NCI-H2227 treated with DMSO at 0.1 percent for 48 hours (cell line): ENCODE measurements at places on chromosomes 4 and X.

GRCh38 chr4:80335554-80336358, at the start of gene CFAP299:
Gene CFAP299, plus strand, starts transcription at chr4:80335730.
- peak; percentile 55 for DNase-seq

- DNase-seq, result no peak
These were observed 215.5 kb downstream of the SPATA18 start for GRCh38 chr4:52266537-52267137.

- DNase-seq, result no peak
These were observed 98.8 kb downstream of the NPNT start for GRCh38 chr4:105994061-105994460.

- peak; percentile 87 for DNase-seq
These were observed 7.8 kb upstream of the AKAP14 start for GRCh38 chrX:119887721-119888425.

DNA sequence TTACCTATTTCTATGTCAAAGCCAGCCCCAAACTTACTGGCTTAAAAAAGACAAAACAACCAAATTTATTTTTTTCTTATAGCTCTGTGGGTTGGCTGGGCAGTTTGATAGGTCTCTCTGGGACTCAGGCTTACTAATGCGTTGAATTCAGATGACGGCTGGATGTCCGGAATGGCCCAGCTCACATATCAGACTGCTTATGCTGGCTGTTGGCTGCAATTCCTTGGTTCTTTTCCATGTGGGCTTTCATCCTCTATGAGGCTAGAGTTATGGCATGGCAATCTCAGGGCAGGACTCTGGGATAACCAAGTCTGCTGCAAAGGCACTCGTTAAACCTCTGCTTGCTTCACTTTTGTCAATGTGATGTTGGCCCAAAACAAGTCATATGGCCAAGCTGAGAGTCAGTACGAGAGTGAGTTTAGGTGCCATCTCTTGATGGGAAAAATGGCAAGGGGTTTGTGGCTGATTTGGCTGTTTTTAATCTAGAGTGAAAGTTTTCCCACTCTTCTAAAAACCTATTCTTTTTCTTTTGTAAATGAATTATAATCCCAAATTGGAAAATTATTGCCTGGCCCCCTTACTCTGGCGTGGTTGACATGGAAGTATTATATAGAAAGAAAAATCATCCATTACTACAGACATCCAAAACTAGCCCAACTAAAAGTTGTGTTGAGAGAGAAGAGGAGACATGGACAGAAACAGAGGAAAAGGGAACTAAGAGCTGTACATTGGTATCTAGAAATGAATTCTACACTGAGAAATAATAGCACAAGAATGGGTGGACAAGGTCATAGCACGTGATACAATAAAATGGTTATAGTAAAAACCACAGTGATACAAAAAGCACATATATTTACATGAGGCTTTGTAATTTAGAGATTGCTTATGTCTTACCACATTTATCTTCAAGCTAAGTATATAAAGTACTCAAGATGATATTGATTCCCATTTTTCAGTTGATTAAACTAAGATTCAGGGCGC, 6.6 kb downstream of the PRIMPOL start:
- no peak for DNase-seq

GRCh38 chr4:8247047-8247930, 22.3 kb upstream of the HTRA3 start:
- DNase-seq, result no peak

- no peak for DNase-seq
These were observed 122.4 kb downstream of the PHKA2 start for GRCh38 chrX:18861511-18861910.

GRCh38 chr4:39994406-39994805, 16.7 kb upstream of the PDS5A start:
- DNase-seq, result no peak

DNA sequence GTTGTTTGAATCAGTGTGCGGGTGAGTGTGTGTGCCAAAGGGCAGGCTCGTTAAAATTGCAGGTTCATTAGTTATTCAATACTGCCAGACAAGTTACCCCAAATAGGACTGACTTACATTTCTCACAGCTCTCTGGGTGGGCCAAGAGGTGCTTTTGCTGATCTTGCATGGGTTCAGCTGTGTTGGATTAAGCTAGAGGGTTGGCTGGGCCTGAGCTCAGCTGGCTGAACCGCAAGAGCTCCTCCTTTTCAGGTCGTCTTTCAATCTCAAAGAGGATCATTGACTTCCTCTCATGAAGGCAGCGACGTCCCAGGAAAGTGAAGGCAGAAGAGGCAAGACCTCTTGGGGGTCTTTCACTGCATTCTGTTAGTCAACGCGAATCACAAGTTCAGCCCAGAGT, 343.3 kb upstream of the FRG1 start:
- no peak for DNase-seq

GRCh38 chrX:7996414-7996813, 69.2 kb upstream of the PNPLA4 start:
- DNase-seq, result peak; percentile 79

- DNase-seq, result peak; percentile 81
These were observed 49.4 kb downstream of the RTL9 start for GRCh38 chrX:110407910-110408545.

GRCh38 chrX:154384284-154384892, 5.3 kb downstream of the EMD start:
- no peak for DNase-seq

GRCh38 chrX:25010784-25011588, 4.8 kb downstream of the ARX start:
- no peak for DNase-seq

GRCh38 chr4:1759818-1760223, 33.3 kb upstream of the FGFR3 start:
- no peak for DNase-seq

GRCh38 chr4:10123227-10124101, 6.9 kb upstream of the WDR1 start:
- no peak for DNase-seq

- DNase-seq, result no peak
These were observed 55.2 kb downstream of the TAB3 start for GRCh38 chrX:30833896-30834295.

- DNase-seq, result no peak
These were observed 258.4 kb downstream of the DHRSX start for GRCh38 chrX:2242326-2242725.

GRCh38 chrX:103539695-103540094, 20.4 kb upstream of the RAB40A start:
- no peak for DNase-seq

DNA sequence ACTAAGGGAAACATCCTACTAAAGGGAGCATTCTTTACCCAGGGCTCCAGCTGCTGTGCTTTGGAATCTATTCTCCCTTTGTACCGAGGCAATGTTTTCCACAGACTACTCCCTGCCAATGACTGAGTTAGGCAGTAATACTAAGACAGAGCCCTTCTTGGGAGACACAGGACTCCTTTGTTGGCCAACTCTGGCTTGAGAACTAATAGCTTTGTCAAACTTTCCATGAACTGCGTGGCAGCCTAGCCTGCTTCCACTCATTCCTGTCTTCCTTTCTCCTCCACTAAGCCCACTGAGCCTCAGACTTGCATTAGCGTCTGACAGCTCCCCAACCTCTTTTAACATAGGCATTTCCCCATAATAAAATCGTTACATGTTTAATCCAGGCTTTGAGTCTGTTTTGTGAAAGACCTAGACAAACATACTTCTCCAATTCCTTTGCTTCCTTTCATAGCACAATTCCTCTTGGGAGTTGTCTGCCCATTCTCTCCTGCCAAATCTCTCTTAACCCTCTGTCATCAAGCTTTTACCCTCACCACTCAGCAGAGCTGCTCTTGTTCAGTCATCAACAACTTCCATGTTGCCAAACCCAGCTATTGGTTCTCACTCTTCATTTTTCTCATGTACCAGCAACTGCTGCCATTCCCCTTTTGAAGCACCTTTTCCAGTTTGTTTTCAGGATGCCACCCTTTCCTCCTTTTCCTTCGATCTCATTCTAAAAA, 300.3 kb upstream of the IGFBP7 start:
- DNase-seq, result no peak

- no peak for DNase-seq
These were observed 17.6 kb downstream of the GPR174 start for GRCh38 chrX:79162076-79162475.

DNA sequence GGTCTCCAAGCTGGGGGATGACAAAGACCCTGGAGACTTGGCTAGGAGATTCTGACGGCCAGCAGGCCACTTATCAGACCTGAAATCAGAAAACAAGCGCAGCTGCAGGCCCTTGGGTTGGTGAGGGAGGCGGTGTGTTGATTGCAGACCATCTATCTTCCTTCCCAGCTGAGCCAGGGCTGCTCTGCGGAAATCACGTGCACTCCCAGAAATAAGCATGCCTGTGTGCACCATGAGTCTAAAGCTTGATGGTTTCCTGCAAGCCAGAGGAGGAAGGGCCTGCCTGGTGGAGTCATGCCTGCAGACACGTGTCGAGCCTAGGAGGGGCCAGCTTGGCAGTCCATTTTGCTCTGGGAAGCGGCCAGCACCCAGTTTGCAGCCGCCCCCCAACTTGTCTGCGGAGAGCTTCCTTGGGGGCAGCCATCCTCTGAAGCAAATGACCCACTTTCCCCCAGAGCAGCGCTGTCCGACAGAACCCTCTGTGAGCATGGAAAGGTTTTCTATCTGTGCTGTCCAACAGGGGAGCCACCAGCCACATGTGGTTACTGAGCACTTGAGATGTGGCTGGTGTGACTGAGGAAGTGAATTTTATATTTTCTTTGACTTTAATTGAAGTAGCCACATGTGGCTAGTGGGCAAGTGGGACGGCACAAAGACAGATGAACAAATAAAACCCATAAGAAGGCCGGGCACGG, 175.7 kb upstream of the BCOR start:
- DNase-seq, result peak; percentile 46

DNA sequence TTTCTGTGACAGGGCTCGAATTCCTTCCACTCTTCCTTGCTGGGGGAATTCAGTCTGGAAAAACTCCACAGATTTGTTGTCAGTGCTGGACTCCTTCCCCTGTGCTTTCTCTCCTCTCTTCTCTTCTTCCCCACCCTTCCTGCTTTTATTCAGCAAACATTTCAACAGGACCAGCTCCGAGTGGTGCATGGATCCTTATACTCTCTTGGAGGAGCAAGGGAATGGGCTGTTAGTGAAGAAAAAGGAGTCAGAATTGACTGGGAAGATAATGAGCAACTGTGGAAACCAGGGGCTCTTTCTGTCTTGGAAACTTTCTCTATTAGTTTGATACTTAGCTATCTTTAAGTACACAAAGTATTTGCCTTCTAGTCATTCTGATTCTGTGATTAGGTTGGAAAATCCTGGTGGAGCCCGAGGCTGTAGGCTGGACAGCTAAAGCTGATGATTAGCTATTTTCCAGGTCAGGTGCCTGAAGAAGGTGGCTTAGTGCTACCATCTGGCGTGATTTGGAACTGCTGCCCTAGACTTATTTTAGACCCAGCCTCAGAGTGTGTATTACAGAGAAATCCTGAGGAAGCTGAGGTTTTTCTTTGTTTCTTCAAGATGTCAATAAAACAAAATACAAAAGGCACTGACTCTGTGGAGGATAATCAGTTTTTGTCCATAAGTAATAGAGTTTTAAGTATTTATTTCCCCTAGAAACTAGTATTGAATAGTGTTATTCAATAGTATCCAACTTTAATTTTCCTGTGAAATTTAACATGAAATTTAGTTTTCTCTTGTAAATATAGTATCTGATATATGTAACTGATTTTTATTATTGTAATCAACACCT, 38.4 kb downstream of the NAP1L5 start:
- DNase-seq, result peak; percentile 14

DNA sequence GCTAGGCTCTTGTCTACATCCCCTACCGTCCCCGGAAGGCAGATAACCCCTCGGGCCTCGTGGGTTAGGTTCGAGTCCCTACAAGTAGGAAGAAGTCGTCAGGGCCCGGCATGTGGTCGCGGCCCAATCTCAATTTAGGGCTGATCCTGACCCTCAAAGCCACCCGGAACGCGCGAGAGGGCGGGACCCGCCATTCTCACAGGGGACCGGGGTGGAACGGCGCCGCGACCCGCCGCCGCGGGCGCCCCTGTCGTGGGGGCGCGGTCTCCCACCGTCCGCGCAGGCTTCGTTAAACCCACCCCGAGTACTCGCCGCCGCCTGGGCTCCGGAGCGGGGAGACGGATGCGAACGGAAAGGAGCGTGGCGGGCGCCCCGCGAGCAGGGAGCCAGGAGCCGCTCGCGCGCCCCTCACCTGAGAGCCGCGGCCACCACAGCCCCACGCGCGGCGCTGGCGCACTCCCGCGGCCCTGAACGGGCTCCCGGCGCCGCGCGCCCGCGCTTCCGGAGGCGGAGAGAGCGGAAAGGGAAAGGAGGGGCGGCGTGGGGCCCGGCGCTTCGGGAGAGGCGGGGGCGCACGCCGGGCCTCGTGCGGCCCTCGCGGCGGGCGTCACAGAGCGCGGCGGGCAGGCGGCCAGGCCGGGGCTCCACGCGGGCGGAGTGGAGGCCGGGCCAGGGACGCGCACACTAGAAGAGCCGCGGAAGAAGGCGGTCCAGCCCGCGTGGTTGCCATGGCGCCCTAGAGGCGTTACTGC, at the start of gene CFAP97:
Gene CFAP97, minus strand, starts transcription at position 515 of the 752 bp plus-strand sequence. CDS start 12,804 bp downstream, outside the sequence.
- DNase-seq, result peak; percentile 69

- DNase-seq, result no peak
These were observed 60.6 kb downstream of the NBDY start for GRCh38 chrX:56789518-56790070.

GRCh38 chrX:42755815-42756214, 22.1 kb downstream of the PPP1R2C start:
- no peak for DNase-seq
